A172 (cell line): ENCODE measurements at places on chromosomes 3 and 15. TPM values are rescaled to one million over a fixed set of nuclear protein-coding genes. Genes with fewer than 3 reads are reported as not detected.

The MAPKBP1 gene
- total RNA-seq: 9.9 and 10.0 TPM in 2 replicates

The PLA2G4E gene
- not detected in 2 replicates for total RNA-seq

DNA sequence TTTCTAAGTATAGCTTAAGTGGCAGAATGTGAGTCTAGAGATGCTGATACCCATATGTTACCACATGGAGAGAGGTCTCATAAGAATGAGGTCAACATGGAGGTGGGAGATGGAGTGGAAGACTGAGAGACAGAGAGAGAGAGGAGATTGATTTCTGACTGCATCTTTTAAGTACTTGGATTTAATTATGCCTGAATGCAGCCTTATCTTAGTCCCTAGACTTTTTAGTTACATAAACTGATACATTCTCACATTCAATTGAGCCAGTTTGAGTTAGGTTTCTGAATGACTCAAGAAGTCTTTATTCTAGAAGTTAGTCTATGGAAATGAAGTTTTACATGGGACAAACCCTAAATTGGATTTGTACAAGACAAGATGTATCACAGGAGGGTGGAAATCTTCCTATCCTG, 58.5 kb upstream of the TNFSF10 start:
- no peak for DNase-seq

DNA sequence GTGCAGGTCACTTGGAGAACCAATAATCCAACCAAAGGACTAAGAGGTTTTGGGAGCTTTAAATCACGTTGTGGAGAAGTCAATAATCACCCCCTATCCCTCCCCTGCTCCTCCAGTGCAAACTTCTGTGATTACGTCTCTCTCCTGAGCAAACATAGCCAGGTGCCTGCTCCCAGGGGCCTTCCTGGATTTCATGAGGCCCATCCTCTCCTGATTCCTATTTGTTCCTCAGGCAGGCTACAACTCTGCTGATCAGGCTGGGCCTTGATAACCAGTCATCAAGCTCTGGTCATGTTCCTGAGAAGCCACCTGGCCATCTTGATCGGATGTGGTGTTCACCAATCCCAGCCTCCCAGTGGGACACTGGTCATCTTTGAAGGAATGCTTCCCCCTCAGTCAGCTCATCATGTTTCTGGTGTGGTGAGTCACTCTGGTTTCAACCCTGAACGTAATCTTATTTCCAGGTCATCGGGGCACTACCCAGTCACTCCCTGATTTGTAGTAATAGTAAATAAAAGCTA, 2.9 kb upstream of the ZNF710 start:
- DNase-seq: peak; percentile 80
